ENCODE measurements at places on chromosomes 6 and 20.

GRCh38 chr6:121482751-121483150, 47.3 kb downstream of the GJA1 start:
- DNase-seq: no peak

DNA sequence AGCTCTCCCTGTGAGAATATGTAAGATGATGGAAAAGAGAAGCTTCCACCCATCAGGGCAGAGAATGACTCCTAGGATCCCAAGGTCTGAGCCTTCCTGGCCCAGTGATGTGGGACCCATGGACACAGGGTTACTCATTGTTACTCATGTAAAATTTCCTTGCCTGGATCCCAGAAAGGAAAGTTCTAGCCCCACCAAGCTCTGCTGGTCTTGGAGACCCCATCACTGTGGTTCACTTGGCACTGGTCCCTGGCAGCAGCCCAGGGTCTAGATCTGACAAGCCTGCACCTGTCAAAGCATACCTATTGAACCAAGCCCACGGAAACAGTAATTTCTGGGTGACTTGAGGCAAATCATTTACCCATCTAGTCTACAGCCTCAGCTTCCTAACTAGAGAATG, 22.1 kb downstream of the MDGA1 start:
- DNase-seq: no peak

GRCh38 chr20:23655491-23656211, 17.9 kb upstream of the CST3 start:
- no peak for DNase-seq

DNA sequence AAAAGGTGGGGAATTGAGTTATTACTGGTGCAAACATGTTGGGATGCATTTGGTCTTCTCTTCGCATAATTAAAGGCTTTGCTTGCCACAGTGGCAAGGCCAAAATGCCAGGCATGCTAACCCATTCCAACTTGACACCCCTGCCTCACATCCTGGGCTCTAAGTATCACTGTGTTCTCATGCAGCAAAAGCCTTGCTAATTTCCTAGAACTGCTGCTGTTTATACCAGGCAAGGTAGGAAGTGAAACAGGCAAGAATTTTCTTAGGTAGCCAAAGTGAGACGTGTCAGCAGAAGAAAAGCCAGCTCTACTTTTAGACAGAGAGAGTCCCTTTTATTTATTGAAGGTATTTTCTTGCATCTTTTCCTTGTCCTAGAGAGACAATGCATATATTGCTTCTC, 41.2 kb downstream of the LYRM2 start:
- DNase-seq: no peak

DNA sequence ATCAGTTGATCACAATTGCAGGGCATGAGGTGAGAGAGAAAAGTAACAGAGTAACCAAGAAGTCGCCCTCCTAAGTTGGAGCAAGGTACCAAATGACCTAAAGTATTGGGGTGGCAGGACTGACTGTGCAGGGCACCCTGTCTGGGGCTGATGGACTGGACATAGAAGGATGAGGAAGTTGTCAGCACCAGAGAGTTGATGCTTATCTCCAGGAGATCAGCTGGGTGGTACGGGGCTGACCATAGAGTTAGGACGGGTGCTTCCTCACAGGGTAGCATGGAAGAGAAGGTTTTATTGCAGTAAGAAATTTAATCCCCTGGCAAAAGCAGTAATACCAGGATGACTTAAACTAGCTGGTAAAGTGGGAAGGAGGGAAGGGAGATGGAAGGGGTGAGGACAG, 66.7 kb downstream of the TMEM170B start:
- no peak for DNase-seq

DNA sequence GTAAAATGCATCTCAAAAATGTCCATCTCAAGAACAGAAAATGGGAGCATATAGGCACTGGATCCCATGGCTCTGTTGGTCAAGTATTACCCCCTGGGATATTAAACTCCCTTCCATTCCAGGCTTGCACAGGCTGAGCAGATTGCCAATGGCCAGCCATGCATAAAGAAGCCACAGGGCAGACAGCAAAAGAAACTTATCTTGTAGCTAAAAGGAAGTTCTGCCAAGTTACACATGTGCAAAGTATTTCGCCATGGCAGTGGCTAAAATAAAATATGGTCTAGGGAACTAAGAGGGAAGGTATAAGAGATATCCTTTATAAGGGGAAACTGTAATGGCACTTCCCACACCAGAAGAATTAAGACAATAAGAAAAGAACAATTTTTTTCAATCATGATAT, 415.6 kb upstream of the BTBD3 start:
- no peak for DNase-seq

GRCh38 chr6:104010897-104011296, 848.8 kb downstream of the HACE1 start:
- no peak for DNase-seq

GRCh38 chr6:127100510-127101140, 17.8 kb upstream of the RSPO3 start:
- no peak for DNase-seq

GRCh38 chr6:105459049-105459448, 56.2 kb upstream of the PREP start:
- no peak for DNase-seq

GRCh38 chr6:586553-586952, 70.3 kb downstream of the HUS1B start:
- DNase-seq: no peak

DNA sequence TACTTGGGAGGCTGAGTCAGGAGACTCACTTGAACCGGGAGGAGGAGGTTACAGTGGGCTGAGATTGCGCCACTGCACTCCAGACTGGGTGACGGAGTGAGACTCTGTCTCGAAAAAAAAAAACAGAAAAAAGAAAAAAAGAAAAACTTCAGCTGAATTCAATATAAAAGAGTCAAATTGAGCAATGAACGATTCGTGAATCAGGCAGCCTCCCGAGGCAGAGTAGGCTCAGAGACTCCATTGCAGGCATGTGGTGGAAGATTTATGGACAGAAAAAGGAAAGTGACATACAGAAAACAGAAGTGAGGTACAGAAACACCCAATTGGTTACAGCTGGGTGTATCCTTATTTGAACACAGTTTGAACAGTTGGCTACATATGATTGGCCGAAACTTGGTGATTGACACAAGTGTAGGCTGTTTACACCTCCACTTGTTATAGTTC, 56.3 kb downstream of the HLA-DPB1 start:
- DNase-seq: no peak

DNA sequence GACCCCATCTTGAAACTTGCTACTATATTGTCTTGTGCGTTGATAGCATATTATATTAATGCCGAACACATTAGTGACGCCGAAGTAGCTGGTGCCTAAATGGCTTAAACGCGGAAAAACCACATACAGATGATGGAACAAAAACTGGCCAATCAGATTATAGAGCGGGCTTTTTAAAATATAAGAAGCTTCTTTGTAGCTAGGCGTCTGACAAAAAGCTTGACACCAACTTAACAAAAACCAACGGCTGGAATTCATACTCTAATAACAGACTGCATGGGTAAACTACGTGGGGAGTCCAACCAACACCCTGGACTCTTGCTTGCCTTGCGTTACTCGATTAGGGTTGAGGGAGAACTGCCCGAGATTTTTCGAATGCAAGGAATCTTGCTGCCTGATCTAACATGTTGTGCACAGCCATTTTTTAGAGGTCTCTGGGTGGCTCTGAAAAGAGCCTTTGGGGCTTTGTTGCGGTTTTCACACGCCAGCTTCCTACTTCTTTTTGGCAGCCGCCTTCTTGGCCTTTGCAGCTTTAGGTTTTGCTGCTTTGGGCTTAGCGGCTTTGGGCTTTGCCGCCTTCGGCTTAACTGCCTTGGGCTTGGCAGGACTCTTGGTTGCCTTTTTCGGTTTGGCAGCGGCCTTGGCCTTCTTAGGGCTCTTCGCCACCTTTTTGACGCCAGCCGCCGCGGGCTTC, 45.7 kb downstream of the OR2B2 start:
- peak; percentile 70 for DNase-seq

DNA sequence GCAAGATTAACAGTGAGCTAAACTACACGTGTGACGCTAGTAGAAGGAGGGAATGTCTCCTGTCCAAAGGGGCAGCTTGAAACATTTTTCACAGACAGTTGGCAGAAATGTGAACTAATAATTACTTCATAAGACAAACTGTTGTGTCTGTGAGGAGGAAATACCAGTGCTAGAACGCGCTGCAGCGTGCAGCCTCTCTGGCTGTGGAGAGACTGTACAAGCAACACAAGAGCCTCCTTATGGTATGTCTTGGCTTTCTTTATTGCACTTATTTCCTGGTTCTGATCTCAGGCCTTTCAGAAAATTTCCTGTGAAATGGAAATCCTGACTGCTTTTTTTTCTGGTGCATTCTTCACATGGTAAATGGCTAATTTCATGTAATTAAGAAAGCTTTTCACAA, 25.3 kb upstream of the TIAM2 start:
- DNase-seq: no peak

DNA sequence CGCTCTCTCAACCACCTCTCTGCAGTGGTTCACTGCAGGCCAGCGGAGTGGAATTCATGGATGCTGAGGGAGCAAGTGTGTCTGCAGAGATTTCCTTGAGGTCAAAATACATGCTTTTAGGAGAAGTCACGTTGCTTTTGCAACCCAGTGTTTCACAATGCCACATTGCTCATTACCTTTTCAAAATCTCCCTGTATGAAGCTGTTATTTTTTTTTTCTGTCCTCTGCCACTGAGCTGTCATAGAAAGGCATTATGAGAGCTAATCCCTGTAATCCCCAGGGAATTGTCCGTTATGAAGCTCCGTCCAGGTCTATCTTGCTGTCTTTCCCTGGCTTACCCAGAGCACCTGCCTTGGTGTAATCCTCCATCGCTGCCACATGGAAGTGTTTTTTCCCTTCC, 60.5 kb upstream of the SLC22A23 start:
- no peak for DNase-seq

GRCh38 chr6:88933521-88933920, 29.9 kb downstream of the RNGTT start:
- no peak for DNase-seq

DNA sequence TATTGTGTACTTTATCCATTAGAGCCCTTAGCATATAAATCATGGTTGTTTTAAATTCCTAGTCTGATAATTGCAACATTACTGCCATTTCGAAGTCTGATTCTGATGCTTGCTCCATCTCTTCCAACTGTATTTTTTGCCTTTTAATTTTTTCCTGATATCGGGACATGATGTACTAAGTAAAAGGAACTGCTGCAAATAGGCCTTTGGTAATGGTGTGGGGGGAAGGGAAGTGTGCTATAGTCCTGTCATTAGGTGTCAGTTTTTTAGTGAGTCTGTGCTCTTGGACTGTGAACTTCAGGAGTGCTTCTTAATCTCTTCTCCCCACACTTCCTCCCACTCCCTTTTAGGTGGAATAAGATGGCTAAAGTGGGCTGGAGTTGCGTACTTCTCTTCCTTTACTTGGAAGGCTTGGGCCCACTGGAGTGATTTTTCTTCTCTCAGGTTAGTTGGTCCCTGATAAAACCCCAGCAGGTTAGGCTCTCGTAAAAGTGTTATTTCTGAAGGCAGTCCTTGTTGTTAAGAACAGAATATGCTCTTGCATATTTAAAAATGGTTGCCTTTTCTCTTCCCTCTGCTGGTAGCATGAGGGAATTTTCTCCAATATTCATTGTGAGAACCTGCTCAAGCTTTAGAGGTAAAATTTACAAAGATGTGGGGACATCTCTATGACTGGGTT, 18.1 kb downstream of the STXBP5 start:
- no peak for DNase-seq

DNA sequence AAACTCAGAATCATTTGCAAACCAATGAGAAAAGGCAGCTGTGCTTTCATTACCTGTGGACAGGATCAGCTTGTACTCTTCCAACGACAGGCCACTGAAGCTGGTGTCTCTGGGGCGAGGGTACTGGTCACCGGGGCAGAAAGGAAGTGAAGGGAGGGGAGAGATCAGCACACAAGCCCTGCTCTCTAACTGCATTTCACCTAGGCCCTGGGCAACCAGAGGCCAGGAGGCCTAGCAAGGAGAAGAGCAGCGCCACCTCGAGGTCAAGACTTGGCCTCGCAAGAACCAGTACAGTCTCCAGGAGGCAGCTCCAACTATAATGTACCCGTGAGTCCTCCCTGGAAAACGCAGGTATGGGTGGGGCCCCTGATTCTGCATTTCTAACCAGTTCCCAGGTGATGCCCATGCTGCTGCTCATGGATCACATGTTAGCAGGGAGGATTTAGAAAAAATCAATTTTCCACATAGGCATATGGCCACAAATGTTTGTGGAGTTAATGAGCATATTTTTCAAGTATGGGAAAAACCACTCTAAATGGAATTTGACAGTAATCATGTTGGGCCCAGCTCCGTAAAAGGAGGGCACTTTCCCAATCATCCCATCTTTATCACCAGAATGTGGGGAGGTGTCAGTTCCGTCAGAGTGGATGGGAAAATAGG, 11.0 kb downstream of the UQCC2 start:
- peak; percentile 93 for DNase-seq

GRCh38 chr6:121573481-121573880, 138.0 kb downstream of the GJA1 start:
- no peak for DNase-seq

Measured in islet precursor cell (in vitro differentiated cells).